ENCODE measurements at places on chromosomes 4 and X. TPM values are rescaled to one million over a fixed set of nuclear protein-coding genes. Genes with fewer than 3 reads are reported as not detected.

The MAGEA12 gene
- total RNA-seq, result 1.6 TPM

The RHOH gene
- not detected for total RNA-seq

The UGT2B11 gene
- not detected for total RNA-seq

DNA sequence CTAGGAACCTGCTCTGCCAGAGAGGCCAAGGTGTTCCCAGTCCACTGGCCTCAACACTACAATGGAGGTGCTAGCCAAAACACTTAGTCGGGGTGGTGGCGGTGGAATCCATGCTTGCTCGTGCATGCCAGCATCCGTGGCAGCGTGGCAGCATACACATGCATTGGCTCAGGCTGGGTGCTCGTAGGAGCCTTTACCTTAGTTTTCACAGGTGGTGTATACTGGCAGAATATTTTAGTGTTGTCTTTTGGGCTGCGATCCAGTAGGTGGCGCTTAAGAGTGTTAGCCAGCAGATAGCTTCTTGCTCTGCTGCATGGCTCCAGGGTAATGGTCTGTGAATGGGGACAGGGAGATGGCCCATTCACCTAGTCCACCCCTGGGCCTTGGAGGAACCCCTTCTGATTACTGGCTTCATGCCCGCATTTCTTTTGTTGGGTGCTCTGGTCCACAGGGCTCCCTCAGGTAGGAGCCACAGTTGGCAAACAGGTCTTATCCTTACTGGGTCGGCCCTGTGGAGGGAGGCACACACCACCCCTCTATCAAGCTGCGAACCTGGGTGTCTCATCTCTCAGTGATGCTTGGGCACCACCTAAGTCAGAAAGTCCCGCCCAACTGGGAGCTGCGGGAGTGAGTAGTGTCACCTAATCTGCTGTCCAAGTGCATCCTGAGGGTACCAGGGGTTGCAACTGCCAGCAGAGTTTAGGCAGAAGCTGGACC is 40.0 kb downstream of the RIPPLY1 start:
- H3K4me1 ChIP-seq, result no peaks in the 10 kb centered on the region
- DNase-seq, result peak; percentile 12
- no peak overlapping the region for H3K4me3 ChIP-seq
- H3K27me3 ChIP-seq, result no peaks in the 10 kb centered on the region
- H3K36me3 ChIP-seq, result no peaks in the 10 kb centered on the region
- H3K27ac ChIP-seq, result no peak overlapping the region

Data from SJCRH30 (cell line).